NCI-H1417 treated with DMSO at 0.1 percent for 48 hours (cell line): ENCODE measurements at places on chromosomes 1 and 21.

DNA sequence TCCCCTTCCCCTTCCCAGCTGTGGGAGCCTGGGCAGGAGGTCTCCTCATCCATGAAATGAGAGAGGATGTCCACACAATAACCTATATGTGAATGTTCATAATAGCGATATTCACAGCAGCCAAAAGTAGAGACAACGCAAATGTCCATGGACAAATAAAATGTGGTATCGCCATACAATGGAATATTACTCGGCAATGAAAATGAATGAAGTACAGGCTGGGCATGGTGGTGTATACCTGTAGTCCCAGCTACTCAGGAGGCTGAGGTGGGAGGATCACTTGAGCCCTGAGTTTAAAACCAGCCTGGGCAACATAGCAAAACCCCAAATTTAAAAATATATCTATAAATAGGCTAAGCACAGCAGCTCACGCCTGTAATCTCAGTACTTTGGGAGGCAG lies 12.9 kb downstream of the ADPRS start:
- DNase-seq, result no peak

GRCh38 chr1:201009962-201010645 lies 13.4 kb downstream of the KIF21B start:
- no peak for DNase-seq

DNA sequence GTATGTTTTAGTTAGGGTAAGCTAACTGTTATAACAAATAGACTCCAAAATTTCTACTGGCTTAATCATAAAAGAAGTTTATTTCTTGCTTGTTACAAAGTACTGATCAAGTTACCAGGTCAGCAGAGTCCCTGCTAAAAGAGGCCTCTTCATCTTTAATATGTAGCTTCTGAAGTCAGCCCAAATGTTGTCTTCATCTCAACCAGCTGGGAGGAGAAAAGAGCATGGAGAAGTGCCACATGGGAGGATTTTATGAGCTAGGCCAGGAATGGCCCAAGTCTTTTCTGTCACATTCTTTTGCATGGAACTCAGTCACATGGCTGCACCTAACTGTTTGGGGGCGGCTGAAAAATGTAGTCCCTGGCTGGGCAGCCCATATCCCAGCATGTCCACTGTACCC lies 63.2 kb upstream of the APOBEC4 start:
- no peak for DNase-seq

- no peak for DNase-seq
Observed at GRCh38 chr1:15616373-15617172, 685 bp upstream of the DDI2 start.

DNA sequence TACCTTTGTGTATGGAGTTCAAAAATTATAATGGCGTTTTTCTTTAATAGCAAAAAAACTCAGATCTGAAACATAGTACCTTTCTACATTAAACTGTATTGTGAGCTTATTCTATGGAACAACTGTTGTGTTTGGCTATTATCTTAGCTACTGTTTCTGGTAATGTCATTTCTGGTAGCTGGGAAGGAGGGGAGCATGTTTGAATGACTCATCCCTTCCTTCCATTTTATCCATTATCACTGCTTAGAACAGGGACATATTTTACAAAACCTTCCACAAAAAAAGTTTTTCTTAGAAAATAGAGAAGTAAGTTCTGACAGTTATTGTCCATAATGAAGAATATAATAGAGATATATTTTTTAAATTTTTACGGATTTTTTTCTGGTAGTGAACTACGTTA lies 128.3 kb downstream of the NRDC start:
- no peak for DNase-seq

GRCh38 chr1:195328681-195329080 lies 1279.6 kb downstream of the KCNT2 start:
- DNase-seq, result no peak

- no peak for DNase-seq
Observed at GRCh38 chr1:4485398-4485797, 169.0 kb upstream of the AJAP1 start.

DNA sequence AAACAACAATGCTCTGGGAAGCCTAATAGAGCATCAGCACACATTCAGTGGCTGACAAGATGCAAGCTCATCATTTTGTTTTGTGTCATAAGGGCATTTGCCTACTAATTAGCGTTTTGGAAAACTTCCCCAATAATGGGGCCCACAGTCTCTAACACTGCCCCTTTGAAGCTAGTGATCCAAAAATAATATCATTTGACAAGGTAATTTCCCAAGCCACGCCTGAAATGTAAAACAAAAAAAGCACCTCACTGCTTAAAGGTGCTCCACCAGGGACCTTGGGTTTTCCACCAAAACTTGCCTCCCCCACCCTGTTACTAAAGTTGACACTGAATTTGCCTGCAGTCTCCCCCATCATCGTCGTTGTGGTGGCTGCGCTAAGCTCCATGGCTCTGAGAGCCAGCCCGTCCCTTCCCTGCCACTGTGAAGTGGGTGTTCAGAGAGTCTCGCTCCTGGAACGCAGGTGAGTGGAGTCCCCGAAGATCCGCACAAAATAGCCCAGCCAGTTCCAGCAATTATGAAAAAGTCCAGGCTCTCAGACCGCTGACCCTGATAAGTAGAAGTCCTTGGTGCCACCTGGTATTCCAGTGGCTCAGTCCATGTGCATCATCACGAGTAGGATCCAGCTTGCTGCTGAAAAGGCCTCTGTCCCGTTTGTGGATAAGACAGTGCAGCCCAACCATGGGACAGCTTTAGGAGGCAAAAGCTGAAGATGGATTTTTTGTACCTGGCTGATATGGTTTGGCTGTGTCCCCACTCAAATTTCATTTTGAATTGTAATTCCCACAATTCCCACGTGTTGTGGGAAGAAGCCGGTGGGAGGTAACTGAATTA lies 52.2 kb downstream of the RAB3GAP2 start:
- no peak for DNase-seq

DNA sequence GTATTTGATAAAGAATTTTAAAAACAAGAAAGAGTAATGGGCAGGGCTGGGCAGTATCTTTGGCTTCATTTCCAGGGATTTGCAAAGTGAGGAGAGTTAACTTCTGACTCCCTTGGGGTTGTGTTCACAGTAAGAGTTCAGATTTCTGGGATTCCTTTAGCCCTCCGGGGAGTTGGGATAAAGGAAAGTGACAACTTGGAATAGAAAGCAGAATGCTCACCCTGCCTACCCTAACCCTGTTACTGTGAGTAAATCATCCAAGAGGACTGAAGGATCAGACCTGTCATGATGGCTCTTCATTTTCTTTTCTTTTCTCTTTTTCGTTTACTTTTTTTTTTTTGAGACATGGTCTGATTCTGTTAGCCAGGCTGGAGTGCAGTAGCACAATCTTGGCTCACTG lies 76.1 kb downstream of the CACHD1 start:
- no peak for DNase-seq
